ENCODE measurements at places on chromosomes 5 and 9. TPM values are rescaled to one million over a fixed set of nuclear protein-coding genes. Genes with fewer than 3 reads are reported as not detected.

DNA sequence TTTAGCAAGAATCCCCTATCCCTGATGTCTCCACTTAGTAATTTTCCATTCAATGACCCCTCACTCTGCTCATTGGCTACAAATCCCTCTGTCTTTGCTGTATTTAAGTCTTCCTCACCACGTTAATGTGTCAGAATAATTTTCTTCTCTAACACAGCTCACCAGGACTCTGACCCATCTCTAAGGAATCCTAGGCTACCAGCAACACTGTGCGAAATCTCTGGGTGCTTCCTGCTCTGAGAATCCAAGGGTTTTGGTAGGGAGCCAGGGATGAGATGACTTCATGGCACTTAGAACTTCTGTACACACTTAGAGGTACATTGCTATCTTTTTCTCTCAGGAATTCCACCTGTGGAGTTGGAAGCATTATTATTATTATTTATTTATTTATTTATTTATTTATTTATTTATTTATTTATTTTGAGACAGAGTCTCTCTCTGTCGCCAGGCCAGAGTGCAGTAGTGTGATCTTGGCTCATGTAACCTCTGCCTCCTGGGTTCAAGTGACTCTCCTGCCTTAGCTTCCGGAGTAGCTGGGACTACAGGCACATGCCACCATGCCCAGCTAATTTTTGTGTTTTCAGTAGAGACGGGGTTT lies 53.5 kb downstream of the FOXI1 start:
- DNase-seq = no peak

DNA sequence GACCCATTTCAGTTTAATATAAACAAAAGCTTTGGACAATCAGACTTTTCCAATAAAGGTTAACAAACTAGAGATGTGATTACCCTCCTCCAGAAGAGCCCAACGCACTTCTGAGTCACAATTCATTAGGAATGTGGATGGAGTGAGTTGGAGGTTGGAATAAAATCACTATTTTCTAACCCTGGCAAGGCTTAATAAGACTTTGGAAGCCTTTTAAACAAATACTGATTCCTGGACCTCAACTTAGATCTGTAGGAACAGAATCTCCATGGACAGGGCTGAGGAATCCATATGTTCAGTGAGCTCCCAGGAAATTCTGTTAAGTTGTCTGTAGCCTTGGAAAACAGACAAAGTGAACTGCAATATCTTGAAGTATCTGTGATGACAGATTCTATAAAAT lies 233.5 kb upstream of the ELL2 start:
- no peak for DNase-seq

DNA sequence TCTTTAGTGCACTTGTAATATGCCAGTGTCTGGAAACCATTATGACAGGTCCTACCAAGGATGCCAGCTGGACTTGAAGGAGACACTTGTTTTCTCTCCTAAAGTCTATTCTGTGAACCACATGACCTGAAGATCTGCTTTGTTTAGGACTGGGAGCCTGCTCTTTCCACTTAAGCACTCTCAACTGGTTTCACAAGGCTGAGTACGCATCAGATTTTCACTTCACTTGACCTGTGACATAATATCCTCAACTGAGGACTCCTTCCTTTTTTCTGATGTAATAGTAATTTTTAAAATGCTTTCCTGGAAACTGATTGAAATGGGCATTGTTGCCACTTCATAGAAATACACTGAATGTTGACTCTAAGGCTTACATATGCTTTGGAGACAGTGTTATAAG lies 52.2 kb downstream of the PDE8B start:
- DNase-seq = no peak

NUDT12 gene
- 12.6 TPM for total RNA-seq

FCHSD1 gene
- 33.2 TPM for total RNA-seq

BAAT gene
- not detected for total RNA-seq
